ENCODE measurements at places on chromosomes 4 and X. TPM values are rescaled to one million over a fixed set of nuclear protein-coding genes. Genes with fewer than 3 reads are reported as not detected.

The SLC26A1 gene
- total RNA-seq: 1.8 TPM

The NPNT gene
- 31.6 TPM for total RNA-seq

The STBD1 gene
- total RNA-seq: 1.6 TPM

The FRAS1 gene
- total RNA-seq: 47.7 TPM

The HTRA3 gene
- total RNA-seq: 2.8 TPM

The CLNK gene
- total RNA-seq: not detected

The CSAG3 gene
- not detected for total RNA-seq

The CT45A1 gene
- not detected for total RNA-seq

The TMEM35A gene
- total RNA-seq: 125 TPM

The ZFP42 gene
- total RNA-seq: 1.4 TPM
